ENCODE measurements at places on chromosomes 6 and 20. TPM values are rescaled to one million over a fixed set of nuclear protein-coding genes. Genes with fewer than 3 reads are reported as not detected.
A peak's percentile ranks its signal among the peaks of the same experiment; 100 is the strongest.

TTK gene
- 38.1 TPM for total RNA-seq

GRCh38 chr20:37786043-37786442, 92.2 kb downstream of the CTNNBL1 start:
- ATAC-seq: no peak

DNA sequence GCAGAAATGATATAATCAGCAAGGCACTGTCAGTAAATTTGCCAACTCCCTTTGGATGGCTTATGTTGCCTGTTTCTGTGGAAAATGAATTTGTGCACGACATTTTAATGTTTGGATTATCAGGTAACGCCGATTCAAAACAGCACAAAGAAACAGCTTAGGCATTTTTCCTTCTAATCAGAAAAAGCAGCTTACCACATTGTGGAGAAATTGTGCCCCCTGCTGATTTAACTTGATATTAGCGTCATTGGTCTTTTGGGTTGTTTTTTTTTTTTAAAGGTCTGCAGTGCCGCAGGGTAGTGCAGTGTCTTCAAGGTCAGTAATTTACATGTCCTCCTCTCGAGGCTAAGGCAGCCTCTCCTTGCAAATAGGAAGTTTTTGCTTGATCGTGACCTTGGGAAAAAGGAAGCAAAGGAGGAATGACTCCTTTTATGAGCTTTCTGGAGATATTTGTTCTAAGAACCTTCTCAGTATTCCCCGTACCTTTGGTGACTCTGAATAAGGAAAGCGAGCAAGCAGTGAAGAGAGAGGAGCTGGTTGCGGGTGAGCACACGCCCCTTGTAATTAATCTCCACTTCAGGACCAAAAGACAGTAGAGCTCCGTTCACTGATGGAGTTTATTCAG, 79.1 kb downstream of the ELOVL4 start:
- ATAC-seq: no peak

DNA sequence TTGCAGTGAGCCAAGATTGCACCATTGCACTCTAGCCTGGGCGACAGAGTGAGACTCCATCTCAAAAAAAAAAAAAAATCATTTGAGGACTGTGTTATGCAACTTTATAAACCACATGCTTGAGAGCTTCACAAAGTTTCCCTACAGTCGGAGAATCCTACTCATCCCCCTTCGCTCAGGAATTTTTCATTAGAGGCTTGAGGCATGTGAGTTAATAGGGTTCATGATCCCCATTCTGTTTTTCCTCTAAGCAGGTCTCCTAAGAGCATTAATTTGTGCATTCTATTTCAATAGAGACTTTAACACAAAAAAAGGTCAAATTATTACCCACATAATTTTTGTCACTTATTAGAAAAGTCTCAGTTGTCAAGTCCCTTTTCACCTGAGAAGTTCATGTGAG, 103.7 kb upstream of the SOX4 start:
- no peak for ATAC-seq

GRCh38 chr6:161694995-161695394, 421.1 kb upstream of the AGPAT4 start:
- peak; percentile 43 for ATAC-seq

SLPI gene
- not detected for total RNA-seq

DNA sequence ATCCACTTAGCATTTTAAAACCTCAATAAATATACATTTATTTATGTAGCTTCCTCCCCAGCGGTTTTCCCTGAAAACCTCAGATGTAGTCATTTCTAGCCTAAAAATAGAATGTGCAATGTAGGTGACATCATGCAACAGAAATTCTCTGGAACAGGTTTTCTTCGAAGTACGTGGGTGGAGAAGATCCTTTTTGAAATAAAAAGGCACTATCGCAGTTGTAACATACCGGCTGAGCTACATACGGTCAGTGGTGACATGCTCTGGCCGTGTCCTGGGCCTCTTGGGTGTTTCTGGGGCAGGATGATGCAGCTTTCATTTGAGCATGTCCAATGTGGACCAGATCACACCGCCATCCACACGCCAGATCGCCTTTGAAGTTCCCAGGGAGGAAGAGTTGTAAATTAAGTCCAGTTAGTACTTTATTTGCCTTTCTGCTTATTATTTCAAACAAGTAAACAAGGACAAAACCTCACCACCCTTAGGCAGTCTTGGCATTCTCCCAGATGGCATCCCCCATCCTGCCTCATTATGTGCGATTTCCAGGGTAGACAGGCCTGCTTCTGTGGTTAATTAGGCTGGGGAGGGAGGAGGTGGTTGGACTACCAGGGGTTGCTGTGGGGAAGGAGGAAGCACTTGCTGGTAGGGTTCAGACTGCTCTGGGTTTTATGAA, 109.5 kb upstream of the CLDN20 start:
- ATAC-seq: peak; percentile 78

DNA sequence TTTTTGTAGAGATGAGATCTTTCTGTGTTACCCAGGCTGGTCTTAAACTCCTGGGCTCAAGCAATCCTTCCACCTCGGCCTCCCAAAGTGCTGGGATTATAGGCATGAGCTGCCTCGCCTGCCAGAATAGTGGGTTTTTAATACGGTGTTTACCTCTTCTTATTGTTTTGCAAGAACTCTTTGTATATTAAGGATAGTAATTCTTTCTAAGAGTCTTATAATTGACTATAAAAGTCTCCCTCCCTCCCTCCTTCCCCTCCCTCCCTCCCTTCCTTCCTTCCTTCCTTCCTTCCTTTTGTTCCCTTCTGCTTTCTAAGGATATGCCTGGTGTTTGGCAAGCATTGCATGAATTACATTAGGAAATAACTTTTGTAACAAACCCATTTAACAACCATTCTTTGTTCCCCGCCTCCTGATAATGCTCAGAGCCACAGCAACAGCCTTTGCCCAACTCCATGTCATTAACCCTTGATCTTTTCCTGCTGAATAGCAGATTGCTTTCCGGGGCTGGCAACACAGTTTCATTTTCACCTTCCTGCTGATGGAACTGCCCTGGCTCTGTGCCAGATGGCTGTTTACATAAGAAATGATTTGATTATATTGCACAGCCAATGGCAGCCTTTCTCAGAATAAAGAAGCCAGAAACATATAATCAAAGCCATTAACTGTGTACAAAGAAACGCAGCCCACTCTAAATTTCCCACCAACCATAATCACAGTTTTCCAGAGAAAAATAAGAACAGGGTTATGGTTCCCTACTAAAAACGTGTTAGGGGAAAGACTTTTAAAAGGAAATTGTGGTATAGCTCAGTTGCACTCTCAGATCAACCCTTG, 143.7 kb upstream of the PTPN1 start:
- no peak for ATAC-seq
